Mesendoderm (in vitro differentiated cells): ENCODE measurements at places on chromosomes 12 and 14.

GRCh38 chr12:58894040-58894439 is 26.3 kb downstream of the LRIG3 start:
- no peak for DNase-seq

DNA sequence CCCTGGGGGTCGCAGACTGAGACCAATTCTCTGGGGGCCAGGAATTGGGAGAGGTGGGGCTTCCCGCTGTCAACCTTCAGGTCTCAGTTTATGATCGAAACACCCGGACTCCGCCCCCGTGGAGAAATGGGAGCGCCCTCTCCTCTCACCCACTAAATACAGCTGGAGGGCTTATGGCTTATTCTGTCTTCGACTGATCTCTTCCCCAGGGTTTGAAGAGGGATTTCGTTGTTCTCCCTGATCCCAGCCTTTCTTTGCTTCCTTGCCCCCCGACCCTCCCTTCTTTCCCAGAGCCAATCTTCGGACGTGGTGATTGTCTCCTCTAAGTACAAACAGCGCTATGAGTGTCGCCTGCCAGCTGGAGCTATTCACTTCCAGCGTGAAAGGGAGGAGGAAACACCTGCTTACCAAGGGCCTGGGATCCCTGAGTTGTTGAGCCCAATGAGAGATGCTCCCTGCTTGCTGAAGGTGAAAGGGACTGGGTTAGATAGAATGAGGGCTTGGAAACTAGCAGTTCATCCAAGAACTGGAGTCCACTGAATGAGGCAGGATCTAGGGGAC is 607 bp downstream of the OS9 start:
- no peak for DNase-seq

- DNase-seq, result no peak
Observed at GRCh38 chr14:39890026-39890425, 457.8 kb upstream of the FBXO33 start.

GRCh38 chr14:58821421-58821820 is 183.7 kb downstream of the DACT1 start:
- peak; percentile 18 for DNase-seq

- no peak for DNase-seq
Observed at GRCh38 chr12:122081697-122082221, 3.2 kb downstream of the MLXIP start.

DNA sequence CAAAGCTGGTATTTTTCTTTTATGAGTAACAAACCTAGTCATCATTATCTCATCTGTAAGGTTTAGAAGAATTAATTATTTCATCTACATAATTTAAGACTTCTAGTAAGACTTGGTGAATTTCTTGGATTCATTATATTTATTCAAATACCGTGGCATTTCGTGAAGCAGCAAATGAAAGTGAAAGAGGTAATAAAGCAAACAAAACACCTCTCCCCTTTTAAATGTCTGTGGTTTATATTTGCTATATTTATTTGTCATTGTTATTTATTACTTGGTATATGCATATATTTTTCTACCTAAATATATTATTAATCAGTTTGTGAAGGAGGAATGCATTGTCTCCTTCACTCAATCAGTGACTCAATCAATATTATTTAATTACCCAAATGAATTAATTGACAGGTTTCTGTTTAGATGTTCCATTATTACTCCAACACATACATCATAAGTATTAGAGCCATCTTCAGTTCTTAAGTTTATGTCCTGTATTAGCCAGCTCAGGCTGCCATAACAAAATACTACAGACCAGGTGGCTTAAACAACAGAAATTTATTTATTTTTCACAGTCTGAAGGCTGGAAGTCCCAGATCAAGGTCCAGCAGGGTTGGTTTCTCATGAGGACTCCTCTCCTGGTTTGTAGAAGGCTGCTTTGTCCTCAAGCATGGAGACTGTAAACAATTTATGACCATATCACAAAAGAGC is 6.6 kb downstream of the CFAP54 start:
- no peak for DNase-seq

- no peak for DNase-seq
Observed at GRCh38 chr14:101839236-101839635, 77.7 kb downstream of the PPP2R5C start.

- DNase-seq, result no peak
Observed at GRCh38 chr14:29822430-29822709, 105.3 kb downstream of the PRKD1 start.

DNA sequence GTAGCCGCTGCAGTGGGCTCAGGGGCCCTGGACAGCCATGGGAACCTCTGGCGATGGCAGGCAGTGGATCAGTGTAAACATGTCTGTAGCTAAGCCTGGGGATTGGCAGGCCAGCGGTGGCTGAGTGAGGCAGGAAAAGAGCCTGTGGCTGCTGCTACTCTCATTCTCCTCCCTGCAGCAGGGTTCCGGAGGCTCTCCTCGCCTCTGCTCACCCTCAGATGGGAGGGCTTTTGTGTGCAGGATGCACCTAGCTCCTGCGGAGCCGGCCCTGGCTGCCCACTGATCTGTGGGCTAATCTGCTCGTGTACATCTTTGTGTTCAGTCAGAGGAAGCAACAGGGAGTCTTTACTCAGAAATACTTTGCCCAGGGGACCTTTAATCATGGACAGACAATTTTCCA is 59.5 kb downstream of the GALNT8 start:
- DNase-seq, result no peak

DNA sequence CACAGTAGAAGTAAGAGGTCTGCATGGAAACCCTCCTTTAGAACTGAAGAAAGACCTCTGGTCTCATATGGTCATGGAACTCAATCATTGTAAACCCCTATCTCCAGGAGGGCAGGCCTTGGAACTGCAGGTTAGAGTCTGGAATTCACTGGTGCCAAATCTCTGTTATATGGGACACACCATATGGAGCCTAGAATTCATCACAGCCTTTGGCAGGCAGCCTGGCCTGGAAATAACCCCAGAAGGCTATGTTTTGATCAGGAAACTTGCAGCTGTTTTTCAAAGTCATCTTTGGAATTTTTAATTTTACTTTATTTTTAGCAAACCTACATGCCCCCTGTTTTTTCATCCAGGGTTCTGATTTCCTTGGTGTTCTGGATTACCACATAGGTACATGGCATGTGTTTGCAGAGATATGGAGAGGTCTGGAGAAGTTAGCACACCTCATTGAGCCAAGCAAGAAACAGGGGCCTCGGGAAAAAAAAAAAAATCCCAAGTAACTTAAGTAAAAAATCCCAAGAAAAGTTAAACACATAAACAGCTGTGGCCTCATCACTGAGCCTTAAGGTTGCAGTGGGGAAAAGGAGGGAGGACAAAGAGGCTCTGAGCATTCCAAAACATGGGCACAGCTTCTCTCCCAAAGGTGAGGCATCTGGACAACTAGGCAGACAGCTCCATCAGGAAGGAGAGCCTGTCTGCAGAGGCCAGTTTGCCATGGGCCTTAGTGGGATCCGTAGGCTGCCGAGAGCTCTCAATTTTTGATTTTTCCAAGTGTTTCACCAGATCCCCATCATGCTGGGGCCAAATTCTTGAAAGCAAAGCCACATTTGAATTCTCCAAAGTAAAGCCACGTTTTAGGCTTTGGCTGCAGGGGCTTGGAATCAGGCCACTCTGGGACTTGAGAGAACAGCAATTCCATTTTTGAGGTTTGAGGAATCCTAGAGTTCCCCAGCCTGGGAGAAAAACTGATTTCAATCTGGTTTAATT is 339.6 kb upstream of the TBX3 start:
- no peak for DNase-seq

DNA sequence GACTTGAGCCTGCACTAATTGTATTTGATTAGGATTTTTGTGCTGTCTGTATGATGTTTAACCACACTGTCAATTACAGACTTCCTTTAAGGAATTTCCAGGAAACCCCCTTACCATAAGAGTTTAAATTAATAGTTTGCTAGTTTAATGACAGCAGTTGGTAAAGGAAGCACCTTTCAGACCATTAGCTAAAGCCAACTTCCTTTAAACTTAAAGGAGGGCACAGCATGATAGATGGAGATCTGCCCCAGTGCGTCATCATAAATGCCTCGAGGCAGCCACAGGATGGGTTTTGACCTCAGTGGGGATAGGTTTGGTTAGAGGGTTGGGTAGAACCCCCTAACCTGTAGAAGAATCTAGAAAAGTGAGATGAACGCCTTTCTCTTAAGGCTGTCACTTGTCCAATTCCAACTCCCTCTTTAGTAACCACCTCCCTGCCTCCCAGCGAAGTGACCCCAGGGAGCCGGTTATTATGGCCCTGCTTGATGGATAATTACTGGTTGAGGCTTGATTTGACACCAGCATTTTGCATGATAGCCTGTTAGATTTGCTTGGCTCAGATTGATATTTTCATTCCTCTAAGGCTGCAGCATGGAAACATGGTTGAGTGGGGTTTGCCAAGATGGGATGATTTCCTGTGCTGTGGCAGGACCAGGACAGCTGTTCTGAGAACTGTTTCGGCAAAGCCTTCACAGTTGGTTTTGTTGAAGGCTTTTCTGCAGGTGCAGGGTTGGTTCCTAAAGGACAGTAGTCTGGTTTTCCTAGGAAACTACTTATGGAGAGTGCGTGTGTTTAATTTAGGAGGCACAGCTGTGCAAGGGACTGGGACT is 62.7 kb downstream of the CHST11 start:
- DNase-seq, result no peak

GRCh38 chr12:42299392-42300308 is 26.2 kb downstream of the ZCRB1 start:
- DNase-seq, result no peak

- peak; percentile 57 for DNase-seq
Observed at GRCh38 chr14:104723651-104724406, at the start of gene ADSS1. Gene ADSS1, plus strand, starts transcription at chr14:104724229. Its CDS starts 42 bp downstream, at chr14:104724271.

DNA sequence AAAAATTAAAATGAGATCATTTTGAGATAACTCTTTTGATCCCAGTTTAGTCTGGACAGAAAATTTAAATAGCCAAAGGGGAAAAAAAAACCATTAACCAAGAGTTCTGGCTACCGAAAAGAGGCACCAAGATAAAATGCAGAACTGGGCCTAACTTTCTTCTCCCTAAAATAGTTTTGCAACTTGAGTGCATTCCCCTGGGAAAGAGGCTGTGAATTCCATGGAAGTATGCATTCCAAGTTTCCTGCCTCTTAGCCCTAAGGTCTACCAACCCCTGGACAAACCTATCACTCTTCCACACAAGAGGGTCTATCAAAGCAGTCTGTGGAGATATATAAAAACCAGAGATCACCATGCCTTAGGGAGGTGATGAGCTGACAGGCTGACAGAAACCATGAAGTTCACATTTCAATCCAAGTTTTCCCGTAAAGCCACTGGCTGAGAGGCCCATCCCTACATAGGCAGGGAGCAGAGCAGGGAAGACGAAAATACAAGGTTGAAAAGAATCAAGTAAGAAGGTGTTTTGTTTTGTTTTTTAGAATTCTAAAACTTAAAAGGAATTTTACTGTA is 33.8 kb downstream of the DCP1B start:
- peak; percentile 35 for DNase-seq

DNA sequence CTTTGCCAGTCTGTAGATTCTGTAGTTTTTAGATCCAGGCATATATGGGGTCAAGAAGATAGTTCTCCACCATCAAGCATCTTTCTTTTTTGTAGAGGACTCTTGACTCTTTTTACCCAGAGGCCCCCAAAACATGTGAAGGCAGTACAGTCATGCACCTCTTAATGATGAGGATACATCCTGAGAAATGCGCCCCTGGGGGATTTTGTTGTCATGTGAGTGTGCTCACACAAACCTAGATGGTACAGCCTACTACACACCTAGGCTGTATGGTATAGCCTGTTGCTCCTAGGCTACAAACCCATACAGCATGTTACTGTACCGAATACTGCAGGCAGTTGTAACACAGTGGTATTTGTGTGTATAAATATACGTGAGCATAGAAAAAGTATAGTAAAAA is 23.0 kb downstream of the EVL start:
- DNase-seq, result no peak

GRCh38 chr14:25436288-25436875 is 386.4 kb upstream of the STXBP6 start:
- DNase-seq, result no peak

- DNase-seq, result no peak
Observed at GRCh38 chr12:94980577-94980976, 22.9 kb downstream of the NDUFA12 start.

DNA sequence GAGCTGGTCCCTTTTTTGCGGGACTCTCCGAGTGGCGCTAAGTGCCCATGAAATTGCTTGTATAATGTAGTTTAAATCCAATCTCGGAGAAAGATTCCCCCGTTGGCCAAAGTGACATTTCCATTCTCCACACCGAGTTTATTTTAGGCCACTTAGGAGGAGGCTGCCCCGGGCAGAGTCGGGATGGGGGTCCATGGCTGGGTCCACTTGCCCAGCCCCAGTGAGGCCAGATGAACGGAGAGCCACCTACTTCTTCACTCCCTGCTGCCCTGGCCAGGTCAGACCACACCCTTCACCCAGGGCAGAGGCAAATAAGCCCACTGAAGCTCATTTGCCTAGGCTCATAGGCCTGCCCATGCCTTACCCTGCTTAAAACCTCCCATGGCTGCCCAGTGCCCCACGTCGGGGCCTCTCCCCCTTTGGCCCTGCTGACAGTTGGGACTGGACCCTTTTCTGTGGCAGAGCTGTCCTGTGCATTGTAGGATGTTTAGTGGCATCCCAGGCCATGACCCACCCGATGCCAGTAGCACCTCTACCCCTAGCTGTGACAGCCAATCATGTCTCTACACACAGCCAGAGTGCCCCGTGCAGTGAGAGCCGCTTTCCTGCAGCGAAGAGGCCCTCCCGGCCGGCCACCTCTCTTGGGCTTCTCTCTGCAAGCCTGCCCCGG is 51.3 kb downstream of the FAM222A start:
- DNase-seq, result no peak

DNA sequence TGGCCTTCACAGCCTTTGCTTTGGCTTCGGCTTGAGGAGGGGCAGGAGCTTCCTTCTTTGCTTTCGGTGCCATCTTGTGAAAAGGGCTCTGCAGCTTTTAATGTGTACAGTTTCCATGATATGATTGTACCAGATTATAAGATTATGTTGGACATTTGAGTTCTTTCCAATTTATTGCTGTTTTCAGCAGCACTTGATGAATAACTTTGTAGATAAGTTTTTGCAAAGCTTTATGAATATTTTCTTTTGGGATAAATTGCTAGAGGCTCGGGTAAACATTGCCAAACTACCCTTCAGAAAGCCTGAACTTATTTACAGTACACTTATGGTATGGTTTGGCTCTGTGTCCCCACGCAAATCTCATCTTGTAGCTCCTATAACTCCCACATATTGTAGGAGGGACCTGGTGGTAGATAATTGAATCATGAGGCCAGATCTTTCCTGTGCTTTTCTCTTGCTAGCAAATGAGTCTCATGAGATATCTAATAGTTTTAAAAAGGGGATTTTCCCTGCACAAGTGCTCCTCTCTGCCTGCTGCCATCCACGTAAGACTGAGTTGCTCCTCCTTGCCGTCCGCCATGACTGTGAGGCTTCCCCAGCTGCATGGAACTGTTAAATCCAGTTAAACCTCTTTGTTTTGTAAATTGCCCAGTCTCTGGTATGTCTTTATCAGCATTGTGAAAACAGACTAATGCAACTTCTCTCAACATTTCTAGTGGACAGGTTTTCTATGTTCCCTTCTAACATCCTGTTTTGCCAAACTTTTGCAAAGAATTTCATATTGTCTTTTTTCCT is 70.4 kb downstream of the RCOR1 start:
- peak; percentile 56 for DNase-seq

DNA sequence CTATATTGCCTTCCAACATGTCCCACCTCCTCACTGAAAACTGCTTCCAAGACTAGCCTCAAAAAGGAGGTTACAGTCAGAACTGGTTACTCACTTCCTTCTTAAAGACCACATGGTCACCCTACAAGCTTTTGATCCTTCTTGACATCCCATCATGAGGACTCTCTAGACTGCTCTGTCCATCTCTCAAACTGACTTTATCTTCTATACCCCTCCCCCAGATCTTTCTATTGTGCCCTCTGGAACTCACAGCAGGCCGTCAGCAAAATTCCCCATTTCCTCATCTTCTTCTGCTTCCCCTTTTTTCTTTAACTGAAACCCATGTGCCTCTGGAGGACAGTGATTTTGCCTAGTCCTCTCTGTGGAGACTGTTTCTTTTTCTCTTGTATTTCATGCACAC is 18.1 kb upstream of the IGF1 start:
- no peak for DNase-seq
